ENCODE measurements at places on chromosomes 3 and 15.
A peak's percentile ranks its signal among the peaks of the same experiment; 100 is the strongest.

DNA sequence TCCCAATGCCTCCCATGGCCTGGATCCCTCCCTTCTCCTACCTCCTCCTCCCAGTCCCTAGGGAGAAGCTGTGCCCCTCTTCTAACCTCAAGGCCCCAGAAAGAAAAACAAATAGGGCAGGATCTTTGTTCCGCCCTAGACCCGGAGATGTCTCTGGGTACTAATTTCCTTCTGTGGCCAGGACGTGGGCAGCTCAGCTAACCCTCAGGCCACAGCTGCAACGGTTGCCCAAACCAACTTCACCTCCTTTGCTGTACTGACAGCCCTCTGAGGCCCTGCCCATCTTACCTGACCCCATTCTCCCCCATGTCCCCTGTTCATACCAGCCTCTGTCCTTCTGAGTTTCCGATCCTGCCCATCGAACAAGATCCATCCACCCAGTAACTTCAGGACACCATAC is 70.7 kb downstream of the SRGAP3 start:
- no peak for DNase-seq

- no peak for DNase-seq
Observed at GRCh38 chr3:71813073-71813472, 28.1 kb upstream of the PROK2 start.

DNA sequence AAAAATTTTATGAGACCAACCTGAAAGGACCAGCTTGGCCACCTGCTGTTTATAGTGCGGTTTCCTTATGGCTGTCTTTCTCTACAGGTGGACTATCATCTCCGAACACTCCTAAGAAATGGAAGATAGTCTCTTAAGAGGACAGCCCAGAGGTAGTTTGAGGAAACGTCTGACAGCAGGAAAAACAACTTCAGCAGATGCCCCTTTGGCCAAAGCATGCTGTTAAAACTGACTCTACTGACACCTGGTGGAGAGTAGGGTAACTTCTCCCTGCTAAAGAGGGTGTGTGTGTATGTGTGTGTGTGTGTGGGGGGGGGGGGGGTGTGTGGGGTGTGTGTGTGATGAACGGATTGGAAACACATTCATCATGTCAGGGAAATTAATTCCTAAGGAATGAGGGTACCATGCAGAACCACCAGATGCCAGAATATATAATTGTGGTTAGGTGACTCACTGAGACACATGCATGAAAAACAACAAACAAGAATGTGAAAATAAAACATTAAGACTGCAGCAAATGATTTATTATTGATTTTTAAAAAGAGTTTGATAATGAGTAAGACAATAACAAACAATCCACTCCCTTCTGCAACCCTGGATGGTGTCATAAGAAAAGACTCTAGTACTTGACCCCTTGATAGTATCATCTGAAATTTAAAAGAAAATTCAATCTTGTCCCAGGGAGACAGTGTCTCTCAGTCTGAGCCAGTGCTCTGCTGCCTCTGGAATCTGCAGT is 256.5 kb downstream of the THRB start:
- no peak for DNase-seq

DNA sequence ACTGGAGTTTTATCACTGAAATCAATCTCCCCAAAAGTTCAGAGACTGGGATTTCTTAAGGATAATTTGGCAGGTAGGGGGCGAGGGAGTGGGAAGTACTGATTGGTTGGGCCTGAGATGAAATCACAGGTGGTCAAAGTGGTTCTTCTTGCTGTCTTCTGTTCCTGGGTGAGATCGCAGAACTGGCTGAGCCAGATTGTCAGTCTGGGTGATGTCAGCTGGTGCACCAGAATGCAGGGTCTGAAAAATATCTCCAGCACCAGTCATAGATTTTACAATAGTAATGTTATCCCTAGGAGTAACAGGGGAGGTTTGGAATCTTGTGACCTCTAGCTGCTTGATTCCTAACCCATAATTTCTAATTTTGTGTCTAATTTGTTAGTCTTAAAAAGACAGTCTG is 86.7 kb upstream of the SLC25A36 start:
- no peak for DNase-seq

- DNase-seq, result peak; percentile 7
Observed at GRCh38 chr3:127675651-127676391, 3.1 kb downstream of the ABTB1 start.

All from activated naive CD4-positive, alpha-beta T cell treated with anti-CD3 and anti-CD28 coated beads, Interleukin-2, amount 50 U/mL, for 16 hours (primary cell).